ENCODE measurements at places on chromosomes 16 and 17.

DNA sequence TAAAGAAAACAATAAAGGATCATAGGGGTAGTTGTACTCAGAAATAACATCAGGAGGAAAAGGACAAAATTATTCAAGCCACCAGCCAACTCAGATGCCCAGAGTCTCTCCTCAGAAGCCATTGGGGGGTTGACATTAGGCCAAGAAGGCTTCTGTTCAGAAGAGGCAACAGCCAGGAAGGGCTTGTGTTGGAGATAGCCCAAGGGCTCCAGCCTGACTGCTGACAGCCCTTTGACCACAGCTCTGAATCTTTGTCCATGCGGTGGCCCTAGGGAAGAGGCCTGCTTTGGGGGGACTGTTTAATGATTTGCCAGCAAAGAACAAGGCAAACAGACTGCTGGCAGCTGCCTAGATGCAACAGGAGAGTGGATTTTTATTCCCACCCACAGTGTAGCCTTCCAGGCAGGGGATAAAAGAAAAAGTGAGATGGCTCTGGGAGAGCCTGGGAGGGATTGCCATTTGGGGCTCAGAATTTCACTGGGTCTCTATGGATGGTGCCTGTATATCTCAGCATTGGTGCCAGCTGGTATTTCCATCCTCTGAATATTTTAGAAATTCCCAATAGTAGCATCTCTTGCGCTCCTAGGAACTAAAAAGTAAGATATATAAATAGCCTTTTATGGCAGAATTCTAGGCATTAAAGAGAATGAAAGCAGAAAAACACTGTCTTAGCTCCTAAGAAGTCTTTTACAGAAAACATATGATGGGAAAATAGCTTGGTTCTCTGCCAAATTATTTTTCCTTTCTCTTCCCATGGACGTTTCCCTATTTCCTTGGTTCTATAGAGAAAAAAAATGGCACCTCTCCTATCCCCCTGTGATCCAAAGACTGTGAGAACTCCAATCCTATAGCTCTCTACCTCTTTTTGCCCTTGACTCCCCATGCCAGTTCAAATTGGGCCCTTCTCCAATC lies 29.4 kb upstream of the SUPT4H1 start:
- DNase-seq: no peak

GRCh38 chr17:79252886-79253285 lies 178.3 kb downstream of the ENGASE start:
- no peak for DNase-seq

DNA sequence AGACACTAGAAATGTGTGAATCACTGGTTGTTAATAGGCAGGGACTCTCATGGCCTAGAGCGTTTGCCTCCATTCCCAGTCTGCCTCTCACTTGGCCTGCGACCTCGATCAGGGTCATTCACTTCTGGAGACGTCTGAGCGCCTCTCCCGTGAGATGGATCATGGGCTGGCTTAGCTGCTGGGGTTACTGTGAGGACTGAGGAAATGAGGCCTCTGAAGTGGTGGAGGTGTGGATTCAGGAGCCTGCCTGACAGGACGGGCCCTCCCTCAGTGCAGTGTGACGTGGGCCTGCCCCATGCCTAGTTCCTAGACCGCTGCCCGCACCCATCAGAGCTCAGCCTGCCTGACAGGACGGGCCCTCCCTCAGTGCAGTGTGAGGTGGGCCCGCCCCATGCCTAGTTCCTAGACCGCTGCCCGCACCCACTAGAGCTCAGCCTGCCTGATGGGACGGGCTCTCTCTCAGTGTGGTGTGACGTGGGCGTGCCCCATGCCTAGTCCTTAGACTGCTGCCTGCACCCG lies 61.9 kb downstream of the BANP start:
- DNase-seq: no peak

DNA sequence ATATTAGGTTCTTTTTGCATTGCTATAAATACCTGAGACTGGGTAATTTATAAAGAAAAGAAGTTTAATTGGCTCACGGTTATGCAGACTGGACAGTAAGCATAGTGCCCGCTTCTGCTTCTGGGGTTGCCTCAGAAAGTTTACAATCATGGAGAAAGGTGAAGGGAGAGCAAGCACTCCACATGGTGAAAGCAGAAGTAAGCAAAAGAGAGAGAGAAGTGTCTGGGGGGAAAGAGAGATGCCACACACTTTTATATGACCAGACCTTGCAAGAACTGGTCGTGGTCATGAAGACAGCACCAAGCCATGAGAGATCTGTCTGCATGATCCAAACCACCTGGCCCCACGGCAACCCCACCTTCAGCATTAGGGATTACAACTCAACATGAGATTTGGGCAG lies 45.4 kb downstream of the KCNJ16 start:
- DNase-seq: no peak

DNA sequence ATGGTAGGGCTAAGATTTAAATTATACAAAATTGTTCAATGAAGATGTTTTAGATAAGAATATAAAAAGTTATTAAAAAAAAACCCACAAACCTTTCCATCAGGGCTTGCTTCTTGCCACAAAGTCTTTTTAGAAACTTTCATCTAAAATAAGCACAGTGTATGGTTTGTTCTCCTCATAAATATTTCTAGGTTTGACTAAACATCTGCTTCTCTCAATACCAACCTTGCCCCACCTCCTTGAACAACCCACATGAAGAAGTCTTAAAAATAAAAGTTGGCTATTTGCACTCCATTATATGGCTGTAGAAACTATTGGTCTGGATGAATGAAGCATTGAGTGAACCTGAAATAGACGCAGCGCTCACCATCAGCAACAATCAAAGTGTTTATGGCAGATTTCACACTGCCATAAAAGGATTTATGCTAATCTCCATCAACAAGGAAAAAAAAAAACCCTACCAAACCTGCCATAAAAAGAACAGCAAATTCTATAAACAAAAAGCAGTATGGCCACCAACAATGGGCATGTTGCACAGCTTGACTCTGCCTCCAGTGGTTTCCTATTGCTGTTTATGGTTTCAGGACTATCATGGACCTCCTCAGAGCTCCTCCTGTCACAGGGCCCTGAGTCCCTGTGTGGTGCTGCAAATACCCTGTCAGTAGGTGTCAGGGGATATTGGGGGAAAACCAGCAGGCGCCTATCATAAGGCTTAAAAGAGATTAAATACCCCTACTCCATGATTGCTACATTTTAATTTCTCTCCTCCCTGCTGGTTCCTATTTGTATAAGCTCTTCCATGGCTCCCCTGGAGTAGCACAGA lies 37.6 kb downstream of the SNX11 start:
- no peak for DNase-seq

GRCh38 chr17:77640916-77641605 lies 317.4 kb upstream of the TNRC6C start:
- DNase-seq: no peak

DNA sequence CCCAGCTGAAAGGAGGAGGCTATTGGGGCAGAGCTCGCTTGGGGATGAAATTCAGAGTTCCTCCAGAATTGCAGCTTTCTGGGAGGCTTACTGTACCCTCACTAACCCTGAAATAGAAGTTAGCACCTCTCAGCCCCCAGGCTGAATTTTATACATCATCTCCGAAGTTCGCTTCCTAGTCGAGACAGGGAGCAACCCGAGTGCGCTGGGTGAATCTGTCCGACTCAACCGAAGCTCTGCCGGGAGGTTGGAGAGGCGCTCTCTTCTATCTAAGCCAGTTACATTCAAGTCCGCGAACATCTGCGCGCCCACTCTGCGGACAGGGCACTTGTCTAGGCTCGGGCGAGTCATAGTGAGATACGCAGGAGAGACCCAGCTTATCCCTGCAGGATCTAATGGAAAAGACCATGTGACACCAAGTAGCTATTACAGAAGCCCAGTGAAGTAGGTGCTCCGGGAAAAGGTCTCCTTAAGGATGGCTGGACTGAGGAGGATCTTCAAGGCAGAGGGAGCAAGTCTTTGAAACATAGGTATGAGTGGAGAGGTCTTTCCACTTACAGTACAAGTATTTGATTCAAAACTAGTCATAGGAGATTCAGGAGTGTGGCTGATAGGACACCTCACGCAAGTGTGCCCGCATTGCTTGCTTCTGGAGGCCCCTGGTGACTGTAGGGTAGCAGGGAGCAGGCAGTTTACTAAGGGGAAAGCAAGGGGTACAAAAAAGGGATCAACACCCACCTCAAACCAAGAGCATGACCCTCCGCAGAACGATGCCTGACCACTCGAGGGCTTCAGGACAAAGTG lies 646 bp upstream of the HES7 start:
- DNase-seq: no peak

- no peak for DNase-seq
Observed at GRCh38 chr17:55990332-55991006, 162.8 kb upstream of the ANKFN1 start.

DNA sequence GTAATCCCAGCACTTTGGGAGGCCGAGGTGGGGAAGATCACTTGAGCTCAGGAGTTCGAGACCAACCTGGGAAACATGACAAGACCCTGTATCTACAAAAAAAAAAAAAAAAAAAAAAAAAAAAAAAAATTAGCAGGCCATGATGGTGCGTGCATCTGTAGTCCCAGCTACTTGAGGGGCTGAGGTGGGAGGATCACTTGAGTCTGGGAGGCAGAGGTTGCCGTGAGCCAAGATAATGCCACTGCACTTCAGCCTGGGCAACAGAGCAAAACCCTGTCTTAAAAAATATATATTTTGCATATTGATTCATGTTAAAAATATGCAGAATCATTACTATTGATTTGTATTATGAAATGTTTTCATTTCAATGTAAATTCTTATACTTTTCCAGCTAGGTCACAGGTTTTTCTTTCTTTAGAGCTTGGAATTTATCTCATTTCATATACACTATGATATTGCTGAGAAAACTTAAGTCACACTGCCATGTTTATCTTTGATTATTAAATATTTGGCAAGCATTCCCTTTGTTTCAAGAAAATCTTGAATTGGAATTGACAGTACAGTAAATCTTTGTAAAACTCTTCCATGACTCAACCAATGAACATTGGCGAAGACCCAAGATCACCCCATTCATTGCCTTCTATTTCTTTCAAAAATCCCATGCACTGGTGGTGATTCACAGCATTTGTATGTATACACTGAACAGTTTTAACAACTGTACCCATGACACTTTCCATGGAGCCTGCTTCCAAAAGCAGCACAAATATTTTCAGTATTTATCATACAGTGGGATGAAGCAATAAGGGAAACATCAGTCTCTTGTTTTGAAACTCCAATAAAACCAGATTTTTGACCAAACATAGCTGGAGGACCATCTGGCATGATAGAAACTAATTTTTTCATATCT lies 83.5 kb upstream of the TNRC6A start:
- peak; percentile 99 for DNase-seq

DNA sequence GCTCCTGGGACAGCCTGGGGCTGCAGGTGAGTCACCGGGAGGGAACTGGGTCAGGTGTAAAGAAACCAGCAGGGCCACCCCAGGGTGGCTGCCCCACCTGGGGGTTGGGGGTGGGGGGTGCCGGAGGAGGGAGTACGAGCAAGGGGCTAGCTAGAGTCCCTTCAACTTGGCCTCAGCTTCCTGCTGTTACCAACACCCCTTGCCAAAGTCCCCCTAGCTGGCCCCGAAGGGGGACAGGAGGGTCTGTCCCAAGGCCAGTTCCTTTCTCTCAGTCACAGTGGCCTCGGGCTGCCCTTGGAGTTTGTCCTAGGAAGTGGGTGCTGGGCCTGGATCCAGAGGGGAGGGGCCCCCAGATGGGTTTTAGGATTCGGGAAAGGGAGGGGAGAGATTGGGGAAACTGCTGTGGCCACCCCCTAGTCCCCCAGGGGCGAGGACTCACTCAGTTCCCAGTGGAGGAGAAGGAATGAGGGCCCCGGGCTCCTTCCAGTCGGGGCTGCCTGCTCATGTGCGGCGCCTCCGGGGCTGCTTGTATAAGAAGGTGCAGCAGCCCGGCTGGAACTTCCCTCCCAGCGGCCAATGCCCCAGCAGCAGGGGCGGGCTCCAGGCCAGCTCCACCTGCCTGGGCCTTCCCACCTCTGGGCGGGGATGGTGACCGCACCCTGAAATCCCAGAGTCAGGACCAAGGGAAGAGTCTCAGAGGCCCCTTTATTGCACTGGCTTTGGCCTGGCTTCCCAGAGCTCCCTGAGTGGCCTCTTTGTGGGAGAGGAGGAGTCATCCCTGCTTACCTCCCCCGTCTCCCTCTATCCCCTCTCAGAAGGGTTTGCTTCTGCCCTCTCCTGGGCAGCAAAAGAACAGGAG lies 7.3 kb downstream of the ARHGAP27 start:
- DNase-seq: no peak

DNA sequence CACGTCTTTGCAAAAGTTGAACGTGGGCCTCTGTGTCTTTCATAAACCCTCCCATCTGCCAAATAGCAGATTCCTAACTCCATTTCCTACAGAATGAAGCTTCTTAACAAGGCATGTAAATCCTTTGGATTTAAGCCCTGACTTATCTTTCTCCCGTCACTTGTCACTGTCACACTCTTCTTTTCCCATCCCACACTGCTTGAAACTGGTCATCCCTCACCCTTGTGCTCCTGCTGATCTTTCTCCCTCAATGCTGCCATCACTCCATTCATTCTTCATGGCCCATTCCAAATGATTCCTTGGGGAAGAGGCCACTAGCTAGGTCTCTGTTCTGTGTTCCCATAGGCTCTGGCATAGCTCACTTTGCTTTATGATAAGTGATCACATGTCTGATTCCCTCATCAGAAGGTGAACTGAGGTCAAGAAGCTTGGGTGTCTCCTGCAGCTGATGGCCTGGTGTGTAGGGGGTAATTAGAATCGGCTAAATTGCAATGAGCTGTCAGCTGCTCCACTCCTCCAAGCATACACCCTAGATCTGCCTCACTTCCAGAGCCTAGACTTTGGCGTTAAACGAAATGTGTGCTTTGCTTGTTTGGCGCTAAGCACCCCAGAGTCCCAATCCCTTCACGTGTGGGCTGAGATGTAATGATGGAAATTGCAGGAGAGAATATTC lies 61.7 kb downstream of the PECAM1 start:
- DNase-seq: no peak

Measured in AG09319 (cell line).